Right atrium auricular region (tissue), 2 donors: ENCODE measurements at places on chromosomes 2 and 18. TPM values are rescaled to one million over a fixed set of nuclear protein-coding genes. Genes with fewer than 3 reads are reported as not detected.
A peak's percentile ranks its signal among the peaks of the same experiment; 100 is the strongest.

Gene IL1A
- not detected for total RNA-seq

DNA sequence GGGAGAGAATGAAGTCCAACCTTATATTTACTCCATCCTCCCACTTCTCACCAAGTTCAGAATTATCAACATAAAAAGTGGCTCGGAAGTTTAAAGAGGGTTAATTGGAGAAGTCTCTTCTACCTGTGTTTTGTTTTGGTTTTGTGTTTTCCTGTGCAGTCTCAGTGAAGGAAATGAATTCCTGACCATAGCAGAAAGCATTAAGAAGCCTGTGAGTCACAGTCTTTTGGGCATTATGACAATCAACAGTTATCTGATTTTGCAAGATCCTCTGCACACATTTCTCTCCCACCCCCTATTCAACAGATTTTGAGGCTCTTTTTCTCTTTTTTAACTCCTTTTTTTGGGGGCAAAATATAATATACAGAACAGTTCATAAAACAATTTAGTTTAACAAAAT, 8.6 kb upstream of the RPL37A start:
- no peak for DNase-seq
- no peak overlapping the region for H3K4me3 ChIP-seq
- H3K27me3 ChIP-seq, result no peaks in the 10 kb centered on the region
- no peaks in the 10 kb centered on the region for H3K4me1 ChIP-seq
- no peak overlapping the region for H3K27ac ChIP-seq

Gene SCN2A
- 0.39 TPM for total RNA-seq

DNA sequence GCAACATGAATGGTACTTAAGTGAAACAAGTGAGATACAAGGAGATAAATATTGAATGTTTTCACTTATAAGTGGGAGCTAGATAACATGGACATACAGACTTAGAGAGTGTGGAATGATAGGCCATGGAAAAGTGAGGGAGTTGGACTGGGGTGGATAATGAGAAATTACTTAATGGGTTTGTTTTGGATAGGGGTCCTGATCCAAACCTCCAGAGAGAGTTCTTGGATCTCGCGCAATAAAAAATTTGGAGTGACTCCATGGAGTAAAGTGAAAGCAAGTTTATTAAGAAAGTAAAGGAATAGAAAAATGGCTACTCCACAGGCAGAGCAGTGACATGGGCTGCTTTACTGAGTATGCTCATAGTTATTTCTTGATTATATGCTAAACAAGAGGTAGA, 508.9 kb downstream of the CNTNAP5 start:
- H3K27ac ChIP-seq, result no peak overlapping the region
- H3K36me3 ChIP-seq, result no peaks in the 10 kb centered on the region
- no peaks in the 10 kb centered on the region for H3K27me3 ChIP-seq
- H3K4me1 ChIP-seq, result no peaks in the 10 kb centered on the region
- no peak overlapping the region for H3K4me3 ChIP-seq

Gene CFC1
- total RNA-seq, result 13.4 TPM

Gene ZBTB14
- 7.3 TPM for total RNA-seq

GRCh38 chr2:22626621-22627020, 758.4 kb upstream of the KLHL29 start:
- H3K27ac ChIP-seq, result no peak overlapping the region
- H3K4me3 ChIP-seq, result no peak overlapping the region
- H3K27me3 ChIP-seq, result no peaks in the 10 kb centered on the region

GRCh38 chr2:56084111-56084901, 99.5 kb upstream of the CCDC85A start:
- H3K4me1 ChIP-seq, result no peaks in the 10 kb centered on the region
- no peaks in the 10 kb centered on the region for H3K27me3 ChIP-seq
- no peak overlapping the region for H3K27ac ChIP-seq
- DNase-seq, result no peak

DNA sequence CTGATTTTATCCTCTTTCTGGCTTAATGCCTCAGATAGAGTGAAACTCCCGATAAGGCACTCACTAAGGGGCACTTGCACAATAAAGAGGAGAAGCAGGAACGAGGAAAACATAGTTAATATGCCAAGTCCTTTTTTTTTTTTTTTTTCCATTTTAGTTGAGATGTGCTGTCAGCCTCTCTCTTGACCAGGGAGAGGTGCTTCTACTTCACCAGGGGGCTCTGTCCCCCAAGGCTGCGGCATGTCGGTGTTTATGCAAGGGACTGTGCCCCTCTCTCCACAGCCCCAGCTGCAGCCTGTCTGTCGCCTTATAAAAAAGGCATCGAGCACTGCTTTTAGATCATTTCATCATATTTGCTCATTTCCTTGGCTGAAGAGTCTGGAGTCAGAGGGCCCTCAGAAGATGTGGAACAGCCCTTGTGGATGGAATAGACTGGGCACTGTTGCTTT, 178.1 kb downstream of the SLC8A1 start:
- no peaks in the 10 kb centered on the region for H3K27me3 ChIP-seq
- no peak for DNase-seq
- no peaks in the 10 kb centered on the region for H3K36me3 ChIP-seq
- H3K4me1 ChIP-seq, result no peaks in the 10 kb centered on the region
- no peak overlapping the region for H3K27ac ChIP-seq

Gene ITGAV
- 79.8 TPM for total RNA-seq

DNA sequence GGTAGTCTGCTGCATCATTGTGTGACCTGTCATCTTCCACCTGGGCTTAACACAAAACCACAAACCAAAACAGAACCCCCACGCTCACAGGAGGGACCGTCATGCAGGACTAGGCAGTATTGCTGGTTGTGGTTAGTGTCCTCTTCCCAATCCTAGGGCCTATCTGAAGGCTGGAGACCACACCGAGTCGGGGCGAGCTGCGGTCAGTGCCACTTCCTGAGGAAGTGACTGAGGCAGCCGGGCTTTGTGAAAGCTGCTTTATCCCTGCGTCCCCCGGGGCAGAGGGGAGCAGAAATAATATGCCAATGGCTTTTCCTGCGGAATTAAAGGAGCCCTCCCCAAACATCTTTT, 22.9 kb downstream of the ZNF532 start:
- H3K27ac ChIP-seq, result peak overlapping the region; percentile 63
- DNase-seq, result peak; percentile 80
- no peaks in the 10 kb centered on the region for H3K27me3 ChIP-seq
- no peaks in the 10 kb centered on the region for H3K36me3 ChIP-seq
- H3K4me1 ChIP-seq, result no peaks in the 10 kb centered on the region
- H3K4me3 ChIP-seq, result no peak overlapping the region
